ENCODE measurements at places on chromosomes 2 and 18. TPM values are rescaled to one million over a fixed set of nuclear protein-coding genes. Genes with fewer than 3 reads are reported as not detected.

- DNase-seq = no peak
Observed at GRCh38 chr2:16209799-16210198, 269.4 kb downstream of the MYCN start.

GRCh38 chr2:138020432-138020831 is 56.2 kb downstream of the HNMT start:
- DNase-seq = no peak

DNA sequence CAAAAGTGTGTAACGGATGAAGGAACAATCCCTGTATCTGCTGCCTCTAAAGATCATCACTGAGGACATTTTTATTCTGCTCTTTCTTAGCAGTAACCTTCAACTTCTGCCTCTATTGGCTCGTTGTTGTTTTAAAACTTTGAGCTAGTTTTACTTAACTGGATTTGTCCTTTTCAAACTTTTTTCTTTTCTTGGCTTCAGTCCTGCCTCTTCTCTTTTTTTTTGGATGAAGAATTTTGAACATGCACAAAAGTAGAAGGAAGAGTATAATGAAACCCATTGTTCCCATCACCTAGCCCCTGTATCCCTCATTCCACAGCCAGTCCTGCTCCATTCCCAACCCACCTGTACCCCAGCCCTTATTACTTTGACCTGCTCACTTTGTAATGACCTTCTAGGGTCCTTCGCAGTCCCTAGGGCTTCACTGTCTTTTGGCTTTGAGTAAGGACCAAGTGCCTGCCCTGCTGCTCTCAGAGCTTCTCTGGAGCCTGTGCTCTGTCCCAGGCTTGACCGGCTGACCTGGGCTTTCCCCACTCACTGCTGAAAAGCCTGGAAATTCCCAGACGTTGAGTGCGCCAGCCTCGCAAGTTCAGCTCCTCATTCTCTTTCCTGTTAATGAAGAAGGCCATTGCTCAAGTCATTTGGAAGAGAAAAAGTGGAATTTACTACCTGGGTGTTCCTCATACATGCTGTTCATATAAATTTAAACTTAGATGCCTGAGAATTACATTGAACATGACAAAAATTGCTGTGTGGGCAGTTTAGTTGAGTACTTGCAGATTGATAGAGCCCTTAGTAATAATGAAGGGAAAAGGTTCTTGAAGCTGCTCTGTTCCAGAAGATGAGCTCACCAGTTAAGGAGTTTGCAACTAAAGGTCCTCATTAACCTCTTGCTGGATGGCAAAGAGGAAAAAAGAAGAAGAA is 149.3 kb upstream of the ALPP start:
- no peak for DNase-seq

The UBE2E3 gene
- total RNA-seq = 64.8 TPM

DNA sequence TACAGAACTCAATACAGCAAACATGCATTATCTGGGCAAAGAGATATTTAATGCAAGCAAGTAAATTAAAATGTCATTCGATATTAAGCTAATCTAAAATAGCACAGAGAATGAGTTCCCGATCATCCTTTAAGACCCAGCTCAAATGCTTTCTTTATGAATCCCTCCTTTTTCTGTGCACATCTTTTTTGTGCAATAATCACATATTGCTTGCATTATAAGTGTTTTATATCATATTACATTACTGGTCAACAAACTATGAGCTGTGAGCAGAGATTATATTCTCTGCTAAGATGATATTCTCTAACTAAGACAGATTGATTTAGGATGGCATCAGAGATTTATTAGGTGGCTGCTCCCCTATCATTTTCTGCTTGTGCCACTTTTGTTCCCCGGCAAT is 146.1 kb downstream of the ERBB4 start:
- DNase-seq = no peak

DNA sequence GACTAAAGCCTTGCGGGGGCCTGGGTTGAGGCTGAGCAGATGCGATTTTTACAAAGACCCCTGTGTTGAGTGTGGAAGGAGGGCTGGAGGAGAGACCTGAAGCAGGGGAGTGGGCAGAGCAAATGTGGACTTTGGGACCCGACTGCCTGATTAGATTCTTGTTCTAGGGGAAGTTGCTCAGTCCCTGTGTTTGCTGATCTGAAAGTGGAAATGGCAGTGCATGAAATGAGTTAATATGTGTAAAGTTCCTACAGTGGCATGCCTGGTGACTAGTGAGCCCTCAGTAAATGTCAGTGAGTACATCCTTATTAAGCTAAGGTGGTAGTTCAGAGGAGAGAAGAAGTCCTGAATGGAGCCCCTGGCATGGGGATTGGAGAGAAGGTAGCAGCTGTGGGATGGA is 52.3 kb downstream of the ARMC9 start:
- no peak for DNase-seq

The SERPINB10 gene
- total RNA-seq = 3.9 TPM

DNA sequence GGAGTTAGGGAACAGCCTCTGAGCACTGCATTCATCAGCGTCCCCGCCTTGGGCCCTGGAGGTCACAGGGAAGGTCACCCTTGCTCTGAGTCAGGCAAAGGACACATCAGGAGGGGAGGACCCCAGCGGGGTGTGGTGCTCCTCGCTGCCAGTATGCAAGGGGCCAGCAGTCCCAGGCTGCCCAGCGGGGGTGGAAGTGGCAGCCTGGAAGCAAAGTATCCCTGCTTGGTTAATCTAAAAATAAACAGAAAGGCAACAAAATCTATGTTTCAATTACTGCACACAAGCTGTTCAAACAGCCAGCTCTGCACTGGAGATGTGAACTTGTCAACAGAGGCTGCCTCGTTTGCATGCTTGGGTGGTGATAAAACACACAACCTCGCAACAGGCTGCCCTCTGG is 164.1 kb downstream of the KLHL29 start:
- DNase-seq = no peak

DNA sequence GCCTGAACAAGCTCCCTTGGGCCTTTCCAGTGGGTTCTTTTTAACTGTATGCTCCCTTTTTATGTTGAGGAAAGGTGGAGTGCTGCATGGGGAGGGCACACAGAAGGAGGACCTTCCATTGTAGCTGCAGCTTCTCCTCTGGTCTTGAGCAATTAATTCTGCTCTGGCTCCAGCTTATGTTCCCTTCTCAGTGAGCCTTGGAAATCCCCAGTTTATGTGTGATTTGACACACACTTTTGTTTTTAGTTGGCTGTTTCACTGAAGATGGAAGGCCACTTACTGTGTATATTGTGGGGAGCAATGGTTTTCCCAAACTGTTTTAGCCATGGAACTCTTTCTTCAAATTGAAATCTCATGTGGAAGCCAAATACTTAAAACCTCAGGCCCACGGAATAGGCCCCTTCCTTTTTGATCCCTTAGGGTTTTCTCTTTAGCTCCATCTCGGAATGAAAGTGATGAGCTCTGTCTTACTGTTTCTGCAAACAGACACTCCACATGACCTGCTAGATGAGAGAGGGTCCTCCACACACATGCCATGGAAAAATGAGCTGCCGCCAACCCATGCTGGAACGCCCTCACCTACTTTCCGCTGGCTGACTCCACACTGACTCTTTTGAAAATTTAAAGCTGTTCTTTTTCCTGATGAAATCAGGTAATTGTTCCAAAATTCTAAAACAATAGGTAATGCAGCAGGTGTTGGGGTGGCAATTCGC is 280.9 kb upstream of the SIX2 start:
- DNase-seq = no peak

DNA sequence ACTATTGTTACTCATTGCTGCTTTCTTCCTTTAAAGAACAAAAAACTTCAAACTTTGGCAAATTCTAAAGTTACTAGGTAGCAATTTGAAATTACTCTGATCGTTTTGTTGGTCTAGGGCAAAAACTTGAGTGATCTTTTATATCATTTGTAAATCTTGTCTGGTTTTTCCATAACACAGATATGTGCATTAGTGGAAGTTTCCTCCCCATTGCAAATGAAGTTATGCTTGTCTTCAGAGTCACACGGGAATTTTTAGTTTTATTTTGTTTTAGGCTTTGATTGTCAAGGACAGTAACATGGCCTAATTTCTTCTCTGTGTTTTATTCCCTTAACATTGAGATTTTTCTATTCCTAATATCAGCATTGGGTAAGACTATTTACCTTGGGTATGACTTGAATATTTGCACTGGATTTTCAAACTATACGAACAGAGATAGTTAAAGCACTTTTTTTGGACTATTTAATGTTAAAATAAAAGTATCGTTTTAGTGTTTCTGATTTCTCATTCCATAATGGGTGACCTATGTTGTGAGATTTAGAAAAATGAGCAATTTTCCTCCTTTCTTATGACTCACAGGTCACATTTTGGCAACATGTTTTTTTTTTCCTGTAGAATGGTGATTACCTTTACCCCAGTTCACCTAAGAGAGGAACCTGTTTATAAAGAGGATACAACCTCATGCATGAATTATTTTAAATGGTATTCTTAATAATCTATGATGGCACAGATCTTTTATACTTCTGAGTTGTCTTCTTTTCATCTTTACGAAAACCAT is 65.0 kb downstream of the BABAM2 start:
- no peak for DNase-seq

GRCh38 chr2:230224458-230224857 is 1.1 kb upstream of the SP140 start:
- no peak for DNase-seq

DNA sequence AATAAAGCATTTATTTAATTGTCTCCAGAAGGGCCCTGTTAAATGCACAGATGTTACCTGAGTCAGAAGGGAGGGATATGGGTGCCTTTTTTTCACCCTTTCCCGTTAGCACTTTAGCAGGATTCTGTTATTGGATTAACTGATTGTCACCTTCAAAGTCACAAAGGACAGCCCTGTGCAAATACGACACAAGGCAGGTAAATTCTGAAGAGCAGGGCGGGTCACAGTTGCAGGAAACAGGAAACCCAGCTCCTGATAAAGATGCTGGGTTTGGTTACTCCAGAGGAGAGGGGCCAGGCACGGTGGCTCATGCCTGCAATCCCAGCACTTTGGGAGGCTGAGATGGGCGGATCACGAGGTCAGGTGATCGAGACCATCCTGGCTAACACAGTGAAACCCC is 11.4 kb upstream of the PKDCC start:
- no peak for DNase-seq

DNA sequence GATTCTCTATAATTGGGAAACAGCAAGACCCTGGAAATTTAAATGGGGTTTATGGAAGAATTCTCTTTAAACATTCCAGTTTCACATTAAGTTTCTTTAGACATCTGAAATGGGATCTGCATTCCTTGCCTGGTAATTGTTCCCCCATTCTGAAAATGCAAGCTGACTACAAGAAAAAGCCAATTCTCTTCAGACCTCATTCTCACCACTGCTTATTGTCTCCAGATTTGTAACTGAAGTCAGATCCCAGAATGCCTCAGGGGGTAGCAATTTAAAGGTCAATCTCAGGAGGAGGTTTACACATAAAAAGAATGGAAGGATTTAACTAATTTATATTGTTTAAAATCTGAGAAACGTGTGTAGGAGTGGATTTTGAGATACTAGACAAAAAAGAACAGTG is 41.2 kb downstream of the COL3A1 start:
- no peak for DNase-seq
